B cell (primary cell): ENCODE measurements at places on chromosomes 6 and 20. TPM values are rescaled to one million over a fixed set of nuclear protein-coding genes. Genes with fewer than 3 reads are reported as not detected.

DNA sequence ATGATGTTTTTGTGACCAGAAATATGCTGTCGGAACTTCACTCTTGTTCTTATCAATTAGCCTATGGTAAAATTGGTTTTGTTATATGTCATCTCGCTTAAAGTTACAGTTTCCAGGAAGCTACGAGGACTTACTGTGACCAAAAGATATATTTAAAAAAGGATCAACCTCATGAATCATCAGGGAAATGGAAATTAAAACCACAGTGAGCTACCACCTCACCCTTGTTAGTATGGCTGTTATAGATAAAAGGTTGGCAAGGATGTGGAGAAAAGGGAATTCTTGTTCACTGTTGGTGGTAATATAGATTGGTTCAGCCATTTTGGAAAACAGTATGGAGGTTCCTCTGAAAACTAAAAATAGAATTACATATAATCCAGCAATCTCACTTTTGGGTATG is 14.3 kb upstream of the INSM1 start:
- H3K27me3 ChIP-seq: peaks cover 3% of the 10 kb centered on the region
- H3K27ac ChIP-seq: no peak overlapping the region
- H3K36me3 ChIP-seq: no peaks in the 10 kb centered on the region
- H3K4me3 ChIP-seq: no peak overlapping the region
- no peaks in the 10 kb centered on the region for H3K4me1 ChIP-seq

GRCh38 chr20:15267935-15268334 is 930.5 kb upstream of the FLRT3 start:
- peaks cover 14% of the 10 kb centered on the region for H3K4me1 ChIP-seq
- no peaks in the 10 kb centered on the region for H3K27me3 ChIP-seq
- peak overlapping the region; percentile 14 for H3K27ac ChIP-seq
- DNase-seq: no peak
- no peak overlapping the region for H3K4me3 ChIP-seq

GRCh38 chr6:1390133-1390945 is 963 bp downstream of the FOXF2 start:
- H3K27me3 ChIP-seq: no peaks in the 10 kb centered on the region
- no peaks in the 10 kb centered on the region for H3K36me3 ChIP-seq
- peaks cover 39% of the 10 kb centered on the region for H3K4me1 ChIP-seq
- H3K27ac ChIP-seq: no peak overlapping the region
- H3K4me3 ChIP-seq: peak overlapping the region; percentile 41

GRCh38 chr6:137290601-137291261 is 71.5 kb upstream of the IFNGR1 start:
- H3K4me3 ChIP-seq: no peak overlapping the region
- H3K36me3 ChIP-seq: no peaks in the 10 kb centered on the region
- H3K27me3 ChIP-seq: no peaks in the 10 kb centered on the region
- peaks cover 12% of the 10 kb centered on the region for H3K4me1 ChIP-seq
- no peak overlapping the region for H3K27ac ChIP-seq
- no peak for DNase-seq

DNA sequence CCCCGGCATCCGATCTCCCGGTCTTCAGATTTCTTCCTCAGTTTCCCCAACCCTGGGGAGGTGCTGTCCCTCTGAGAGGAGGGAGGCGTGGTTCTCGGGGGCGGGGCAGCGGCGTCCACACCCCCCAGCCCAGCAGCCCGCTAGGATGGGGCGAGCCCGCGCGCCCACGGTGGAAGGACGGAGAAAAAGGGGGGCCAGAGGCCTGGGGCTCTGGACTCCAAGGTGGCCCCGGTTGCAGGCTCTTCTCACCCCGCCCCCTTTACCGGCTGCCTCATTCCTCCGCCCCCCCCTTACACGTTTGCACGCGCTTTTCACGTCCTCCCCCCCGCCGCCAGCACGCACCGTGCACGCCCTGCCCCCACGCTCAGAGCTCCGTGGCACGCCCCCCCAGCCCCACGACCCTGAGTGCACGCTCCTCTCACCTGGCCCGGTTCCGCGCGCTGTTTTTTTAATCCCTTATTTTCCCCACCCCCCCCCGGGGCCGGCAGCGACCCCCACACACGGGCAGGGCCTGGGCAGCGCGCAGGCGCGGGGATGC is 402 bp downstream of the ZBTB12 start:
- H3K4me1 ChIP-seq: peaks cover 28% of the 10 kb centered on the region
- peak overlapping the region; percentile 44 for H3K27ac ChIP-seq
- peak overlapping the region; percentile 82 for H3K4me3 ChIP-seq
- H3K27me3 ChIP-seq: no peaks in the 10 kb centered on the region
- H3K36me3 ChIP-seq: no peaks in the 10 kb centered on the region

GRCh38 chr6:64010010-64010409 is 374.4 kb downstream of the PHF3 start:
- H3K4me3 ChIP-seq: no peak overlapping the region
- no peaks in the 10 kb centered on the region for H3K36me3 ChIP-seq
- H3K27me3 ChIP-seq: no peaks in the 10 kb centered on the region
- DNase-seq: no peak
- no peaks in the 10 kb centered on the region for H3K4me1 ChIP-seq

DNA sequence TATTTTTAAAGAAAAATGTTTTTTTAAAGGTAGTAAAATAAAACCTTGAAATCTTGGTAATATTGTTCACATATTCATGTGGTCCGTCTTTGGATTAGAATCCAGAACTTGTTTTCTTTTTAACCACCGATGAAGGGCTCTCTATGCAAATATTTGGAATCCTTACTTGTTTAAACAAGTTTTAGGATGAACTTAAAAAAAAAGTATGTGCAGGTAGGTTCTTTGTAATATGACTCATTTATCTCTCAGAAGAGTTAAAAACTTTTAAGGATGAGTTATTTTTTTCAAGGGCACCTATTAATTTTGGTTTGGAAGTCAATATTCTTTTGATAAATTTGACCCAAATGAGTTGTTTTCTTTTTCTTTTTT is 8.9 kb downstream of the DSP start:
- H3K27me3 ChIP-seq: peaks cover 5% of the 10 kb centered on the region
- no peak for DNase-seq
- H3K27ac ChIP-seq: no peak overlapping the region
- no peaks in the 10 kb centered on the region for H3K4me1 ChIP-seq
- H3K36me3 ChIP-seq: no peaks in the 10 kb centered on the region

GRCh38 chr20:50728981-50729874 is 2.2 kb upstream of the PARD6B start:
- H3K27me3 ChIP-seq: no peaks in the 10 kb centered on the region
- H3K27ac ChIP-seq: no peak overlapping the region
- no peaks in the 10 kb centered on the region for H3K36me3 ChIP-seq

DNA sequence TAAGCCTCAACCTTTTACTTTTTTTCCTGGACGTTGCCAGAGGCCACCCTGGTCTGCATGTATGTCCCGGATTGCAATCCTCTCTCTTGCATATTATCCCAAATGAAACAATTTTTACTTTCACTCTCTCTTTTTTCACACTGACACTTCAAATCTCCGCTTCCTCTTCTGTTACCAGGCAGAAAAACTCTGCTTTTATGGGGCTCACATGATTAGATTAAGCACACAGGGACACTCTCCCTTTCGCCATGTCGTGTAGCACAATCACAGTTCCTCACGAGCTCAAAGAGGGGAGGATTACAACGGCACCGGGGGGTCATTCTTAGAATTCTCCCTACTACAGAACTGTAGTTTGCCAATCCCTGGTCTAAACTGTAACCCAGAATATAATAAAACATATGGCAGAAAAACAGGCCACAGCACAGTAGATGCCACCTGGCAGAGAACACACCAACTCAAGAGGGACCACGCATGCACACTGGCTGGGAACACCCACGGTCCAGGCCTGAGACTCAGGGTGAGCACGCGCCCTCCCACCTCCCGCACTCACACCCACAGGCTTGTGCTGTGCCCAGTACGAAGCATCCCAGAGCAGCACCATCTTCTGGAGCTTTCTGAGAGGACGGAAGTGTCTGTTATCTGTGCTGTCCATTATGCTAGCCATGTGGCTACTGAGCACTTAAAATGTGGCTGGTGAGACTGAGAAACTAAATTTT is 288.7 kb downstream of the KIF16B start:
- no peak for DNase-seq
- no peaks in the 10 kb centered on the region for H3K36me3 ChIP-seq
- H3K27me3 ChIP-seq: no peaks in the 10 kb centered on the region
- no peak overlapping the region for H3K27ac ChIP-seq
- no peak overlapping the region for H3K4me3 ChIP-seq
- peaks cover 4% of the 10 kb centered on the region for H3K4me1 ChIP-seq

DNA sequence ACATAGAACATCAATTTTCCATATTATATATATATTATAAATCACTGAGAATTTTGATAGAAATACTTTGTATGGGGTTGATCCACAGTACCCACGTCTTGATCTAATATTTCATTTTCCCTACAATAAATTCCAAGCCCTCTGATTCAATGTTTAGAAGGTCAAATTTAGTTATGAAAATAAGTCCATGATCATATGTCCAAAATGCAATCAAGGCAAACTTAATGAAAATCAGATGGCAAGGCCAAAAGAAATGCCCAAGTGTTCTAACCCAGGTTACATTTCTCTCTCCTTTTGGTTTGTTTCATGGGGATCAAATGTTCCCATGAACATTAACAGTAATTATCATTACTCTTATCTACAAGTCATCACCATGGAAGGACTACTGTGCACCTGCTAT is 203.8 kb downstream of the KIF16B start:
- H3K27ac ChIP-seq: no peak overlapping the region
- no peaks in the 10 kb centered on the region for H3K4me1 ChIP-seq
- no peaks in the 10 kb centered on the region for H3K27me3 ChIP-seq

GRCh38 chr6:34237316-34237721 is 646 bp downstream of the HMGA1 start:
- peak overlapping the region; percentile 86 for H3K27ac ChIP-seq
- no peak for DNase-seq
- H3K4me1 ChIP-seq: peaks cover 30% of the 10 kb centered on the region
- no peak overlapping the region for H3K4me3 ChIP-seq

- H3K36me3 ChIP-seq: no peaks in the 10 kb centered on the region
- no peaks in the 10 kb centered on the region for H3K4me1 ChIP-seq
- no peak overlapping the region for H3K27ac ChIP-seq
- H3K27me3 ChIP-seq: no peaks in the 10 kb centered on the region
These were observed 196.6 kb downstream of the OTOR start for GRCh38 chr20:16944745-16945144.

DNA sequence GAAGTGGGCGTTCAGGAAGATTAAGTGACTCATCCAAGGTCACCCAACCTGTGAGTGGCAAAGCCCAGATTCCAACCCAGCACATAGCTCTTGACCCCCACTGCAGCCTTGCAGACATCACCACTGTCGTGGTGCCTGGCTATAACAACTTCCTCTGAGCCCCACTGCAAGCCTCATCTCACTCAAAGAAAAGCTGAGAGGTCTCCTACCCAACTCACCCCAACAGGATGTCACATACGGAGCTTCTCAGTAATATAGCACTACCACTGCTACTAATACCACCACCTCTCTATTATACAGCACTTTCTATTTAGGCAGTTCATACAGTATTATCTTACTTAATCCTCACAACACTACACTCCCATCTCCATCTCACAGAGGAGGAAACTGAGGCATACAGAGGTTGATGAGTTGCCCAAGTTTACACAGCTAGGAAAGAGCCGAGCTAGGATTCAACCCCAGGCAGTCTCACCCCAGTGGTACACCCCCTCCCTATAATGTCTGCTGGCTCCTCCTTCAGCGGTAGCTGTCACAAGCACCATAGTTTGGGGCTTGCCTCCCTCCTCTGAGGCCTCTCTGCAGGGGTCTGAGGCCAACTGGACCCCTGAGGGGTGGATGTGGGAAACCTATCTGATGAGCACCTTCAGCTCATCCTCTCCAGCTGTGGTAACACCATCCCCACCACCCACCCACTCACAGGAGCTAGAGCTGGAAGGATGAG is 19.5 kb downstream of the TFEB start:
- peaks cover 83% of the 10 kb centered on the region for H3K4me1 ChIP-seq
- no peak overlapping the region for H3K4me3 ChIP-seq
- H3K27me3 ChIP-seq: no peaks in the 10 kb centered on the region
- DNase-seq: no peak
- H3K27ac ChIP-seq: peak overlapping the region; percentile 78

DNA sequence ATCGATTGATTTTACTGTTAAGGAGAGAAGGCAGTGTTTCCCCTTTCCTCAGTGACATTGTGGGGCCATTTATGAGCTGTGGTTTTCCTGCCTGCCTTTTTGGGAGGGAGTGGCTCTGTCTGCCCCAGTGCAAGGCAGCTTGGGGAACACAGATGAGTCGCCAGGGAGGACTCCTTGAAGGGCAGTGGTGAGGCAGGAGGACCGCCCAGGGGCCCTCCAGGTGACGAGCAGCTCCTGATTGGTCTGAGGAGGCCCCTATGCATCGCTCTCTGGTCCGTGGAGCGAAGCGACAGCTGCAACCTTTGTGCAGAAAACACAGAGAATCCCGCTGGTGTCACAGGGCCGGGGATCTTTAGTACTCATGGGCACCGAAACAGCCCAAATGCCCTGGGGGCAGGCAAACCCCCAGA is 100.3 kb downstream of the TMEM242 start:
- peaks cover 16% of the 10 kb centered on the region for H3K27me3 ChIP-seq
- peak overlapping the region; percentile 68 for H3K27ac ChIP-seq
- peaks cover 49% of the 10 kb centered on the region for H3K4me1 ChIP-seq
- H3K36me3 ChIP-seq: no peaks in the 10 kb centered on the region
- peak; percentile 69 for DNase-seq
- H3K4me3 ChIP-seq: peak overlapping the region; percentile 36

DNA sequence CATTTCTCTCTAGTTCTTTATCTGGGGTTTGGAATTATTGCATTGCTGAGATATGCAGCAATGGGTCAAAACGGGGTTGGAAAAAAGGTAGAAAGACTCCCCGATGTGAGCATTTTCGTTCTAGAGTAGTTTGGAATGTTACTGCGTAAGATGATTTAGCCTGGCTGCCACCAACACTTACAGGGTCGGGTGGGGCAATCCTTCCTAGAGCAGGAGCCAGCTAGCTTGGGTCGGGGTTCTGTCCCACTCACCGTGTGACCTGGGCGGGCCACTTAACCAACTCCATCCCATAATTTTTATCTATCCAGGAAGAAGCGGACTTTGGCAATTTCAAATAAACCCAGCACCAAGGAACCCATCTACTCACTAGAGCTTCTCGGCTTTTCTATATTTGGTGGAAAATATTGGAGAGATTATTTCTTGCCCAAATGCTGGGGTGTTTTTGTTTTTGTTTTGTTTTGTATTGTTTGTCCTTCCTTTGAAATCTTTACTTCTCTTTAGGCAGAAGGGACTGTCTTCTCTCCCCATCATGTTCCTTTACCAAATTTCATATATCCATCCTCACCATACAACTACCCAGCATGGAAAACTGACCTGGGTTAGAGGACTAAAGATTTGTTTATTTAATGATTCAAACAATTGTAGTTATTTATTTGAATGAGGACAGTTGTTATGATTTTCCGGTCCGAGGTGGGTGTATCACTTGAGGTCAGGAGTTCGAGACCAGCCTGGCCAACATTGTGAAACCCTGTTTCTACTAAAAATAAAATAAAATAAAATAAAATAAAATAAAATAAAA is 72.4 kb downstream of the GPX5 start:
- H3K36me3 ChIP-seq: no peaks in the 10 kb centered on the region
- no peak overlapping the region for H3K27ac ChIP-seq
- no peaks in the 10 kb centered on the region for H3K4me1 ChIP-seq
- no peaks in the 10 kb centered on the region for H3K27me3 ChIP-seq
- DNase-seq: no peak

Gene MAPK13
- total RNA-seq: 18.0 and 20.6 TPM in 2 replicates

Gene IFNGR1
- total RNA-seq: 48.2 and 51.2 TPM in 2 replicates

Gene COL9A3
- 96.3 and 98.6 TPM in 2 replicates for total RNA-seq

Gene MCHR2
- total RNA-seq: not detected in 2 replicates

Gene MEI4
- not detected in 2 replicates for total RNA-seq
